CD4-positive, alpha-beta T cell treated with Interleukin-17A for 4 hours (primary cell): ENCODE measurements at places on chromosomes 2 and 18.

- DNase-seq = no peak
Observed at GRCh38 chr2:205484764-205485163, 197.5 kb upstream of the NRP2 start.

DNA sequence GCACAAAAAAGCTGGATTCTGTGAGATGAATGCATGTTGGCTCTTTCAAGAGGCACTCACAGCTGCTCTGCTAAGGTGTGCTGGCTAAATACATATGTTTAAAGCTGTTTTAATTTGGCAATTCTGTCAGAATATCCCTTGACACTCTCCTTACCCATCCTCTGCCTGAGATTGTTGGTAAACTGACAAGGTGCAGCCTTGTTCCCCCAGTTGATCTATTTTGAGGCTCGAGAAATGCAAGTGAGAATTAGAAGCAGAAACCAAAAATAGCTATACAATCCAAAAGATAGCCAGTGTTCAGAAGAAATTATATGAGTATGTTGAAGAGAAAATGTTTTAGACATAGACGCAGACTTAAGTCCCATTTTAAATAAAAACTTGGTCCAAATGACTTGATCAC is 971.7 kb upstream of the GYPC start:
- no peak for DNase-seq

DNA sequence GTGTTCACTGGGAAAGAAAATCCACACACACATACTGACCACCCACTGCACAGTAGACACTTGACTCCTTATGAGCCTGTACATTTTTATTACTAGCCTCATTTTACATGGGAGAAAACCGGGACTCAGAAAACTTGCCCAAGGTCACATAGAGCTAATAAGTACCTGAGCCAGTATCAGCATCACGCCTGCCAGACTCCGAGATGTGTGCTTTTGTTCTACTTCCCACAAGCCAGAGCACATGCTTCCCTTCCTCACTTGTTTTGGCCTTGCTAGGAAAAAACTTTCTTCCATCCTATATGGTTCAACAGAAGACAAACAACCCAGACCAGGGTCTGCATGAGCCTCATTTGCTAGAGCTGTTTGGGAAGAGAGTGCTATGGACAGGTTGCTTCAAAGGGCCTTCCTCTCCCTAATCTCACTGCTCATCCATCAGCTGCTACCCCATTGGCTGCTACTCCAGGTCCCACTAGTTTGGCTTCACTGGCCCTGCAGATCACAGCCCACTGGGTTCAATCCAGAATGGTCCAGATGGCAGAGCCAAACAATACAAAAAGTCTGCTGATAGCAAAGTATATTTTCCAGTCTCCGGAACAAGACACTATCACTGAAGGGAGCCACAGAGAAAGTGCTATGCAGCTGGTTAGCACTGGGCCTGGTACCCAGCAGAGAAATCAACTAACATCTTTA is 63.9 kb downstream of the STK39 start:
- DNase-seq = no peak

DNA sequence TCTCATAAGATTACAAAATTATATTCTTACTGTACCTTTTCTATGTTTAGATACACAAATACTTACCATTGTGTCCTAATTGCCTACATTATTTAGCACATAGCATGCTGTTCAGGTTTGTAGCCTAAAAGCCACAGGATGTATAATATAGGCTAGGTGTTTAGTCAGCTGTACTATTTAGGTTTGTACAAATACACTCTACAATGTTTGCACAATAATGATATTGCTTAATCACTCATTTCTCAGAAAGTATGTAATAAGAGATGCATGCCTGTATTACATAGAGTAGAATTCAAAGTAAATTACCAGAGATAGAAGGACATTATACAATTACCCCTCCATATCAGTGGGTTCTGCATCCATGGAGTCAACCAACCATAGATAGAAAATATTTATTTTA is 201.1 kb upstream of the COL3A1 start:
- DNase-seq = no peak

DNA sequence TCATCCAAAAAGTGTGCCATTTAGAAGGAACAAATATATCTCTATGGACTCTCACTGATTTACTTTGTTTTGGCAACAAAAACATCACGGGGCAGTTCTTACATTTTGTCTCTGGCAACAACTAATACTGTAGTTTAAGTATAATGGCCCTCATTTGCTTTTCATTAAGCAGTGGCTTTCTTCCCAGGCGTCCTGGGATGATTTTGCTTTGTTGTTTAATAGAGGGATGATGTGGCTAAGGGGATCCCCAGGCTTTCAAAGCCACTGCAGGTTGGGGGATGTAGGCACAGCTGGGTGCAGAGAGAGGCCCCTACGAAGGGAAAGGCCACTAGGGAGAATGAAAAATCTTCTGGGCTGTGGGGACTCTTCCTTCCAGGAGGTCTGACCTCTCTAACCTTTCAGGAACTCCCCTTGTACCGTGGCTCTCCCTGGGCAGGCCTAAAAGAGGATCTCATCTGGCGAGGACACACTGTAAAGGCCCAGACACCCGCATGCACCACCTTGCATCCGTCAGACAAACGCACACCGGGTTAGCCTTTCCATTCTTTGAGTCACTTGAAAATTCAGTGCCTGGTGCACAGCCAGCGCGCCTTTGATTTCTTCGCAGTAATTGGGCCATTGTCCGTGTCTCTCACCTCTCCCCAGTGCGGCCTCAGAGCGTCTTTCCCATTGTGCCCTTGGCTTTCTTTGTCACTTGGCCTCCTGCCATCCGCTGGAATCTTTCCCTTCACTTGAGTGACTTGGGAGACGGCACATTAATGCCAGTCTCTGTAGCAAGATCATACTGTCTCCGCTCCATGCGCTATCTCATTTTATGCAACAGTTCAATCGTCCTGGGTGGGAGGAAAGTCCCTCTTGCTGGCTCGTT is 40.3 kb upstream of the AFF3 start:
- no peak for DNase-seq

GRCh38 chr2:178386986-178387597 is 63.9 kb downstream of the PRKRA start:
- no peak for DNase-seq

DNA sequence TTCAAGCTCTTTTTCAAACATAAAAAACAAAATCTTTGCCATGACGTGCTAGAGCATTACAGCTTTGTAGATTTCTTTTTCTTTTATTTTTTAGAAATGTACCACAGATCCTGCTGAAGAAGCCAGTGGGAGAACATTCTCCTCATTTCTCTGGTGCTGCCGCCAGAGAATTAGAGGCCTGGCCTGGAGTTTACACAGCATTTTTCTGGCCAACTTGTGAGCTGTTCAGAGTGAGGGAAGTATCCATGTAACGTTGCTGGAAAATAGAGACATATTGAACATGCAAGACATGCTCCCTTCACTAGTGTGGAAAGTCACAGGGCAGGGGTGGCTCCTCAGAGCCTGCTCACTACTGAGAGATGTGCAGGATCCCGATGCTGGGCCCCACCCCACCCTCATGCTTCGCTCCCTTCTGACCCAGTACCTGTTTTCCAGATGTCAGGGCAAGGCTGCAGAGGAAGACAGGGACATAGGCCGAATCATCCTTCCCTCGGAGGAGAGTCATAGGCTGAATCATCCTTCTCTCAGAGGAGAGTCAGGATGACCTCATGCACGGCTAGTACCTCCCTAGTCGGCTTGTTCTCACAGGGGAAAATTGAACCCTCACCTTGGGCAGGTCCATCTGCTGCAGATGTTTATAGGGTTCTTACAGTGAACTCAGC is 298.5 kb downstream of the INSIG2 start:
- DNase-seq = no peak

DNA sequence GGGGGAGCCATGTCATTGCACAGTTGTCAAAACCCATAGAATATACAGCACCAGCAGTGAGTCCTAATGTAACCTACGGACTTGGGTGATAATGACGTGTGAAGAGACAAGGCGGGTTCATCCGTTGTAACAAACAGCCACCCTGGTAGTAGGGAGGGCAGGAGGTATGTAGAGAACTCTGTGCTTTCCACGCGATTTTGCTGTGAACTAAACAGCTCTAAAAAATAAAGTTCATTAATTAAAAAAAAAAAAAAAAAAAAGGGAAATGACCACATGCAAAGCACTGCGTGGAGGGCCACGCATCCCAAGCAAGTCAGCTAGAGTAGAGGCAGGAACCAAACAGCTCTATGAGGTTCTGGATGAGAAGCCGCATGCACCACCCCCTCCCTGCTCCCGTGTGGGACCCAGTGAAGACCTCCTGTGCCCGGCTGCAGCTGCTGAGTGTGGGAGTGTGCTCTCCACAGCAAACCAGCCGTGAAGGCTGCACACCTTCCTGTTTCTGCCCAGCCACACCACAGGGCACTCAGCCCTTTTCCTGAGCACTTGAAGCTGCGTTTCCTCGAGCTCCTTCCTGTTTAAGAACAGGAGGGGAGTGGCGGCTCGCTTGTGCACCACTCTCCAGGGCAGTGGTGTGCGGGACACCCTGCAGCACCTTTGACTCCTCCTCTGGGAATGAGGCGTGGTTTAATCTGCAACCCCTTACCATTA is 65.6 kb downstream of the ODC1 start:
- DNase-seq = peak; percentile 61

GRCh38 chr2:240947176-240947575 is 41.0 kb downstream of the CROCC2 start:
- no peak for DNase-seq

DNA sequence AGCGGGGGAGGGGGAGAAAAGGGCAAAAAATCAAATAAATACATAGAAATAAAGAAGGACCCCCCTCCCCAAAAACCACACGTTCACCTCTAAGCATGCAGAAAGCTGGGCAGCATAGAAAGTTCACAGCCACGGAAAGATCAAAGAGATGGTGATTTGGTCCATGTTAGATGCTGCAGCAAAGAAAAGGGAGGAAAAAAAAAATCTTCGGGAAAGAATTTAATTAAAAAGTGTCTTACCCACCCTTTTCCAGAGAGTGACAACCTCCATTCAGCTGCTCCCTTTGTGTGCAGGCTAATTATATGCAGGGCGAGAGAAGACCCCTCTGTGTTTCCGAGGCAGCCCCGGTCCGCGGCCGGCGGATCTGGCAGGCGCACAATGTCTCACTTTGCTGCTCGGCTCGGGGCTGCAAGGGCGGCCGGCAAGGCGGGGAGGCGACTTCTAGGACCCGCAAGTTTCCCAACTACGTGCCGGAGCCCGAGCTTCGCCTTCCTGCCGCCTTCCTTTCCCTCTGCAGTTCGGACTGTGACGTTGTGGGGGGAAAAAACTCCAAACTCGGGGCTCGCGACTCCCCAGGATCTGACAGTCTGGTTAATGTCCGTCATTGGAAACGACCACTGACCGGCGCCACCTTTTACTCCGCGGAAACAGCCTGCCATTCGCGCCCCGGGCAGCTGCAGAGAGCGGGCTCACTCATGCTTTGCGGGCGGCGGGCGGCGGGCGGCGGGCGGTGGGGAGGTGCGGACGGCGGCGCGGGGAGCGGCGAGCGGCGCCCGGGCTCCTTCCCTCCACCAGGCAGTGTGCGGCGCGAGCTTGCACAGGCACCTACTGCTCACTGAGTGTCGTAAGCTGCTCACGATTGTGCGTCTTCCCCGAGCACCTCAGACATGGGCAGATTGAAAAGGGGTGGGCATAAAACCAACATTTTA is at the start of gene LRRTM1:
Gene LRRTM1, minus strand, starts transcription at position 844 of the 929 bp plus-strand sequence. CDS start 933 bp downstream, outside the sequence.
- DNase-seq = no peak

DNA sequence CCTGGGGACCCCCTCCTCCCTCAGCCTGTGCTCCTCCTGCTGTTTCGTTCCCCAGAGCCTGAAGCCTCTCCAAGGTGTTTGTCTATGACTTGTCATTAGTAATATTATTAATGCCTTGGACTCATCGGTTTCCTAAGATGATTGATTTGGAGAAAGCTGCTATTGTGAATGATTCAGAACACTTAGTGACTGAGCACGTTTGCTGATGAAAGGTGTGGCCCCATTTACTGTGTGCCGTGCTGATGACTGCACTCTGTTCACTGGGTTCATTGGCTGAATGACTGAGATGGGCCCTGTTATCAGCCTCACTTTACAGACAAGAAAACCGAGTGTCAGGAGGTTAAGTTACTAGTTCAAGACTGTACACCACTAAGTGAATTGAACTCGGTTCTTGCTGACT is 111.4 kb downstream of the SPP2 start:
- DNase-seq = no peak

- no peak for DNase-seq
Observed at GRCh38 chr2:19292007-19292406, 66.4 kb downstream of the OSR1 start.

DNA sequence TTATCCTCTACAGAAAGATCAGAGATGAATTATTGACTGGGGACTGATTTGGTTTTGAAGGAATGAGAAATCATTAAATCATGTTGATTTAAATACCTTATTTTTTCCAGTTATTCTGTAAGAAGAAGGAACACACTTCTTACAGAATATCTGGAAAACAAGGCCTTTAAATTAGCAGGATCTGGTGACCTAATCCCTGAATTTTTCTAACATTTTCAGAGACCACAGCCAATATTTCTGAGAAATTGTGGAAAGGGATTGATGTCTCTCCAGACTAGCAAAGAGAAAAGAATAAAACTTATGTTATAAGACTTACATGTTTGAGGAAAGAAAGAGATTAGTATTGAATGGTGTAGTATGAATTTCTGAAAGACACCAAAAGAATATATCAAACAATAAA is 104.0 kb downstream of the KCNE4 start:
- no peak for DNase-seq

DNA sequence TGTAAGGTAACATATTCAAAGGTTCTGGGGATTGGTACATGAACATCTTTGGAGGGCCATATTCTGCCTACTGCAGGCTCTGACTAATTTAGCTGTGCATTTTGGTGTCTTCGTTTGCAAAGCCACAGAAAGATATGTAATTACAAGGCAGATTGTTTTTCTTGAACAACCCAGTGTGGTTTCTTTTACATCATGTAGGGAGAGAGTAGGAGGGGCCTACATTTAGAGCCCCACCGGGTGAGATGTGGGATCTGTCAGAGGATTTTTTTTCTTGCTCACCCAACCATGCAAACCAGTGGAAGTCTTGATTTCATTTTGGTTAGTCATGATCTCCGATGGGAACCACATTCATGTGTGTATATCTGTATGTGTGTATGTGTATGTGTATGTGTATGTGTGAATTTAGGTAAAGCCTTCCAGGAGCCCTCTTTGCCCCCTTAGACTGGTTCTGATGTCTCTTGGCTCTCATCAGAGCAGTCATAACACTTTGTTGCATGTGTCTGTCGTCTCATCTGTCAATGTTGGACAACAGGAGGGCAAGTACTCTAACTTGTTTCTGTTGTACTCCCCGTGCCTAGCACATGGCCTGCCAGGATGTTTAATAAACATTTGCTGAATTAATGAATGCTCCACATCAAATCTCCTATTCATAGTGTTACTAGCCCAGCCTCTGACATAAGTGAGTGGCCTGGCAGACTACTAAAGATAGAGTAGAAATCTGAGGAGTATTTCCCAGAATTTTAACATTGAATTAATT is 239.9 kb downstream of the MTX2 start:
- no peak for DNase-seq

- DNase-seq = no peak
Observed at GRCh38 chr2:102385522-102385921, 29.9 kb downstream of the IL18R1 start.

- DNase-seq = no peak
Observed at GRCh38 chr2:231663458-231664212, 44.7 kb upstream of the PTMA start.

- DNase-seq = no peak
Observed at GRCh38 chr2:180411661-180412060, 404.6 kb upstream of the CWC22 start.
